HT1080 (cell line): ENCODE measurements at places on chromosomes 1 and 21. TPM values are rescaled to one million over a fixed set of nuclear protein-coding genes. Genes with fewer than 3 reads are reported as not detected.

Gene PLPPR4
- total RNA-seq: 0.05 TPM in 1 of 2 replicates, not detected in the other

Gene ASTN1
- 0.16 and 0.33 TPM in 2 replicates for total RNA-seq

Gene KRTAP19-4
- not detected in 2 replicates for total RNA-seq

Gene OR2T2
- total RNA-seq: not detected in 2 replicates

Gene HSF2BP
- 0.77 and 1.4 TPM in 2 replicates for total RNA-seq

Gene LRRC53
- total RNA-seq: not detected in 2 replicates

GRCh38 chr1:31977385-31978131 lies 36.1 kb upstream of the KHDRBS1 start:
- DNase-seq: peak; percentile 46

DNA sequence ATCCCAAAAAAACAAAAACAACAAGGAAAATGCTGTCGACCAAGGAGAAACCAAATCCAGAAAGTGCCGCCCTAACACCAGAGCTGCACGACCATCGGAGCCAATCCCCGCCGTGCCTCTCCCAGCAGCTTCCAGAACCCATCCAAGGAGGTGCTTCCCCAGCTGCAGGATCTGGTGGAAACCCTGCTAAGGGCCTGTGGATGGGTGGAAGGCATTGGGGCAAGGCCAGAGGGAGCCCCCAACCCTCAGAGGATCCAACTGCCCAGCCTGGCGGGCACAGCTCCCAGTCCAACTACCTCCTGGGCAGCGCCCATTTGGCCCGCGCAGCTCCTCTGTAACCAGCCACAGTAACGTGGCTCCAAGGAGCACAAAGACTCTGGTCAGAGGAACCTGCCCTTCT lies 81.6 kb downstream of the NPHP4 start:
- DNase-seq: no peak

DNA sequence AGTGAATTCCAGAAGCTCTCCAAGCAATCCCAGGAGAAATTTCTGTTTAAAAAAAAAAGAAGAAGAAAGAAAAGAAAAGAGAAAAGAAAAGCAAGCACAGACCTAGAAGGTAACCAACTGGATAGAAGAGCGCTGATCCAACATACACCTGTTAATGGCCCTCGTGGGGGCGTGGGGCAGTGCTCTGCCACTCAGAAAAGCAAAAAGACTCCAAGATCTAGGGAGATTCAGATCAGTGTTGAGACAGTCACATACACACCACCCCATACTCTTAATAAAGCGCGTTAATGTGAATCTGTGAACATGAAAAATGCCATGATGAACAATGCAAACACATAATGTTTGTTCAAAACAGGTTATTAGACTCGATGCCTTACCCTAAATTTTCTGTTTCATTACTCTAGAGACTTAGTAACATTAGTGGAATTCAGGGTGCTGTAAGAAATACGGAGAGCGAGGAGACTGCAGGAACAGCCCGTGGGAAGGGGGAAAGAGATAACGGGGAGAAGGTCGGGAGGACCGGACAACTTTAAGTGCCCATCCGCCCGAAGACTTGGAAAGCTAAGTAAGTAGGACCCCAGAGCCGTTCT lies 406 bp downstream of the NME7 start:
- DNase-seq: no peak

DNA sequence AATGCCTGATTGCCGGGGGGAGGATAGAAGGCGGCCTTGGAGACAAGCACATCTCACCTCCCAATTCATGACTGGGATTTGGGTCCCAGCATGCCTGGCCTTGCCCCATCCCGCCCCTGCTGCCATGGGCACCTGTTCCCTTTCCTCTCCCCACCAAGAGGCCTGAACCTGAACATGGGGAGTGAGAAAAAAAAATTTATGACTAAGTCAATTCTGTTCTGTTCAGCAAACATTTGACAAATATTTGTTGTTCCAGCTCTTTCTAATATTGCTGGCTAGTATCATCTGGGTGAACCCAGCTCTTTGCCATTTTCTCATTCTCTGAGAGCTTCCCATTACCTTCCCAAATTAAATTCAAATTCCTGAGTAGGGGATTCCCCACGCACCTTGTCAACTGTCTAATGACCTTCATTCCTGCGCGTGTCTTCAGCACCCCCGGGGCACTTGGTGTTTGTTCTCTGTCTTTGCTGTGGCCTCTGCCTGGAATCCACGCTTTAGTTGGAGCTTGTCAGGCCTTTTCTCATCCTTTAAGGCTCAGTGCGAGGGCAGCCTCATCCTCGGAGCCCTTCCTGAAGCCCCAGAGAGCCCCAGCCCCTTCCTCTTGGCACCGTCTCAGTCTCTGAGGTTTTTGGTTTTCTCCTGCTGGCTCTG lies 42.8 kb downstream of the ARHGEF10L start:
- no peak for DNase-seq

GRCh38 chr21:16377120-16377658 lies 647.4 kb downstream of the USP25 start:
- no peak for DNase-seq

- peak; percentile 96 for DNase-seq
Measured at GRCh38 chr21:41932191-41932575, 21.6 kb downstream of the C2CD2 start.

- no peak for DNase-seq
Measured at GRCh38 chr1:162902416-162902815, 41.4 kb upstream of the CCDC190 start.

GRCh38 chr1:4512636-4513035 lies 141.8 kb upstream of the AJAP1 start:
- no peak for DNase-seq

DNA sequence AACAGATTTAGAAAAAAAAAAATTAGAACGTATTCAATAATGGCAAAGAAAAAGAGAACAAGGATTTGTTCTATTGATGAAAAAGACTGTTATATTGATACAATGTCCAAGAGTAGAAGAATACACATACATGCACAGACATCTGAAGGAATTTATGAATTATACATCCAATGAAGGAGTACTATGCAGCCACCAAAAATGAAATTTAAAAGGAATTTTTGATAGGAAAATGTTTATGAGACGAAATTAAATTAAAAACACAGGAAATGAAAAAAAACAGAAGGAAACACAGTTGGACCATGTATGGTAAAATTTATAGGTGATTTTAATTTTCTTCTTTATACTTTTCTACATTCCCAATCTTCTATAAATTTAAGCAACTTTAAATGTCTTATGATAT lies 110.3 kb downstream of the LTN1 start:
- no peak for DNase-seq

DNA sequence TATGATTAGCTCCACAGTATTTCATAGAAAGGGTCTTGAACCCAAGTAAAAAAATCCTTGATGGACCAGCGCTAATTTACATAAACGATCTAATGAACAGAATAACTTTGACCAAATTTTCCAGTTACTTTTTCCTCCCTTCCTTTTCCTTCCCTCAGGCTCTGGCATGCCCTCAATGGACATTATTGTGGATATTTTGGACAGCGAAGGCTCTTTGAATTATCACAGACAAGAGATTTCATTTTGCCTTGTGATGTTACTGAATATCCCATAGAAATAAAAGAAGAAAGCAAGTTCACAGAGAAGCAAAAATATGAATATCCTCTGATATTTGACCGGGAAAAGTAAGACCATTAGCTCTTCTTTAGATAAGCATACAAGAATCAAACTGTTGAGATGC lies 60.3 kb upstream of the EXO1 start:
- DNase-seq: no peak
